ENCODE measurements at places on chromosomes 16 and 17.

DNA sequence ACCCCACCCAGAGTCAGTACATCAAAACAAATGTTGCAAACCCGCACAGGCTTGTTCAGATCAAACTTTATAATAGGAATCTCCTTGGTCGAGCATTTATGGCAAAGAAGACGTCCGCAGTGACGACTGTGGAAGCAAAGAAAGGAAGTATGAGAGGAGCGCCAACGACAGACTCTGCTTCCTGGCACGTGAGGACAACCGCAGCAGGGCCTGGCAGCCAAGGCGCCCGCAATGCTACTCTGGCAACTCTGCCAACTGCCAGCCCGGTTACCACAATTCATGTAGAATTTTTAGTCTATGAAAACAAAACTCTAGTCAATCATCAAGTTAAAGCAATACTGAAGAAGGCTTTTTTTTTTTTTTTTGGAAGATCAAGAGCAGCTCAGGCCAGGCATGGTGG, 24.8 kb downstream of the CYB5D2 start:
- DNase-seq = peak; percentile 70

- peak; percentile 70 for DNase-seq
Observed at GRCh38 chr16:12819126-12820117, 15.7 kb upstream of the CPPED1 start.

DNA sequence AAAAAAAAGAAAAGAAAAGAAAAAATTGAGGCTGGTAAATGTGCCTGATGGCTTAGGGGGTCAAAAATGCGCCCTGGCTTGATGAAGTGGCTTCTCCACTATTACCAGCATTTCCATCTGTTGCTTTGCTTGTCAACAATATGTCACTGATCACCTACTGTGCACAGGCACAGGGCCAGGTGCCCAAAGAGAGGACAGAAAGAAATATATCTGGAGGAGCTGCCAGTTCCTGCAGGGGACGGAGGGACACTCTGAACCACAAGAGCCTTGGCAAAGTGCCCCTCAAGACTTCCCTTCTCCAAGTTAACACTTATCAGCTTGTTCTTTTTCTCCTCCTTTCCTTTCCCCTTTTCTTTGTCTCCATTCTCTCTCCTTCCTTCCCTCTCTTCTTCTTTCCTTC, 34.7 kb downstream of the GINS3 start:
- DNase-seq = no peak

GRCh38 chr16:53369921-53370320, 64.3 kb upstream of the RBL2 start:
- no peak for DNase-seq

GRCh38 chr17:72125226-72125651, 4.4 kb downstream of the SOX9 start:
- no peak for DNase-seq

DNA sequence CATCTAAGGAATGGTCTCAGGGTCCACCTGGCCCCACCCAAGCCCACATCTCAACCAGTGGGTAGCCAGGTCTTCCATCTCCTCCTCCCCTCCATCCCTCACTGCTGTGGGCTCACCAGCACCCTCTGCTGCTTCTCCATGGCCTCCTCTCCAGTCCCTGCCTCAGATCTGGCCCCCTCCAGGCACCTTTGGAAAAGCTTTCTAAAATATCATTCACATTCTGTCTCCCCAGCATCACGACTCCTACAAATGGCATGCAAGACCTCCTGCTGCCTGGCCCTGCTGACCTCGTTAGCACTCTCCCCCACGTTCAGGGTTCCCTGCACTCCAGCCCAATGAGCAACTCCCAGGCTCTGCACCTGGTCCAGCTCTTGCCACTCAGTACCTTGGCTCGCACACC, 13.7 kb downstream of the GLP2R start:
- no peak for DNase-seq

- no peak for DNase-seq
Observed at GRCh38 chr17:18999911-19000310, 4.7 kb downstream of the FAM83G start.

DNA sequence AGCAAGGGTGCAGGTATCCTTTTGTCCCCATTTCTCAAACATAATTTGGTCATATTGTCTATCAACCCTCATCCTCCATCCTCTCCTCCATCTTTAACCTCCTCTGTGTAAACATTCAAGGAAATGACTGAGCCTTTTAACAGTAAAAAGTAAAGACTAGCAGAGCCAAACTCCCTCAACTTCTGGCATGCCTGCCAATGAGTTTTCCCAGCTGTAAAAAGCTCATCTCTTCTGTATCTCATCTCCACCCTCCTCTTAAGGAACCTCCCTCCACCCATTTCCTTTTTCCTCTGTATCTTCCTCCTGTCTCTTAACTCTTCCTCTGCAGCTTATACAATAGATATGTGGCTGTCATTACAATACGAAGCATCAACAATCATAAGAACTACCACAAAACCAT, 76.9 kb upstream of the PSMD7 start:
- DNase-seq = no peak

- no peak for DNase-seq
Observed at GRCh38 chr16:85968041-85968920, 69.3 kb downstream of the IRF8 start.

GRCh38 chr16:53924331-53925106, 220.6 kb downstream of the FTO start:
- DNase-seq = no peak

- no peak for DNase-seq
Observed at GRCh38 chr16:72927199-72928089, 120.5 kb downstream of the ZFHX3 start.

DNA sequence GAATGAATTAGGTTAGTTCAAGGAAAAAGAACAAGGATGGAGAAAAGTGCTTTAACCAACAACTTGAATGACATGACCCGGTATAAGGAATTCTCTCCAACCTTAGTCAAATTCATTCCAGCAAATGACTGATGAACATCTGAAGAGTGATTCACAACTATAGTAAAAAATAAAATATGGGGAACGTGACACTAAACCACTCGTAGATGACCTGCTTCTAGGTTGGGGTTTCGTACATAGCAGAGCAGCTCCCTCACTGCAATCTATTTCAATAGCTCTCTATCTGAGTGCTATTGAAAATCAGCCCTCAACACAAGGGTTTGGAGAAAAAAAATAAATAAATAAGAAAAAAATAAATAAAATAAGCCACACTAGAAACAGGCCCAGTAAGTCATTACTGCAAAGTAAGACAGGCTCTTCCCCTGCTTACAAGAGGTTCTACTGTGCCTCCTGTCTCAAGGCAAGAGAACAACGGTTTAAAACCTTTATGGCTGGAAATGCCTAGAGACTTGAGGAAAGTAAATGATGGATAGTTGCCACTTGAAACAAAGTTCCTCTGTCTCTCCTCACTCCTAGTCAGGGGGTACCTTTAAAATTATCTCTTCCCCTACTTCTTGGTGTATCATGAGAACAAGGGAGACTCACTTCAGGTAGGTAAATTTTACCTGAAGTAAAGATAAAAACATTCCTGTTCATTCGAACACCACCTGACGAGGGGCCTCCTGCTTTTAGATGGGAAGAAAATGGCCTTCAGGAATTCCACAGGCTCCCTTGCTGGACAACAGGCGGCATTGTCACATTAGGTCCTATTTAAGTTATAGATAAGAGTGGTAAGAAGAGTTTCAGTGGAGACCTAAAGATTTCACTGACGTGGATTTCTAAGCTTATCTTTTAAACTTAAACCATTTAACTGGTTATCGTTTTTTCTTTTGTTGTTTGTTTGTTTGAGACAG, 20.5 kb downstream of the COG7 start:
- no peak for DNase-seq

- DNase-seq = no peak
Observed at GRCh38 chr17:69869667-69870066, 205.4 kb upstream of the KCNJ16 start.

Data from bone marrow (tissue), 2 donors.